ENCODE measurements at places on chromosomes 7 and 10.

DNA sequence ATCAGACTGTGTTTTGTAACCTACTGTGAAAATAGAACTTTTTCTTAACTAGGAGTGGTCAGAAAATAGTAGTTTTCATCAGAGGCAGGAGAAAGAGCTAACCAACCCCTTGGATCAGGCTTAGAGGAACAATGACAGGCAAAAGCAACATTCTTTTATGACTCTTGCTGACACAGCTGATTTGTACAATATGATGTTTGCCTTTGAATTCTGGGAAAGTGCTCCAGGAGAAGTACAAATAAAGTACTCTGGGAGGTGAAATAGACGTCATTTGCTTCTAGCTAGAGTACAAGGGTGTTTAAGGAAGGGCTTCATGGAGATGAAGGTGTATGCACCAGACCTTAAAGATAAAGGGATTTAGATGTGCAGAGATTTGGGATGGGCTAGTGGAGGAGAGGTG, 75.1 kb upstream of the KIAA1217 start:
- no peak for DNase-seq

GRCh38 chr10:33240258-33240657, 94.2 kb downstream of the NRP1 start:
- DNase-seq, result no peak

DNA sequence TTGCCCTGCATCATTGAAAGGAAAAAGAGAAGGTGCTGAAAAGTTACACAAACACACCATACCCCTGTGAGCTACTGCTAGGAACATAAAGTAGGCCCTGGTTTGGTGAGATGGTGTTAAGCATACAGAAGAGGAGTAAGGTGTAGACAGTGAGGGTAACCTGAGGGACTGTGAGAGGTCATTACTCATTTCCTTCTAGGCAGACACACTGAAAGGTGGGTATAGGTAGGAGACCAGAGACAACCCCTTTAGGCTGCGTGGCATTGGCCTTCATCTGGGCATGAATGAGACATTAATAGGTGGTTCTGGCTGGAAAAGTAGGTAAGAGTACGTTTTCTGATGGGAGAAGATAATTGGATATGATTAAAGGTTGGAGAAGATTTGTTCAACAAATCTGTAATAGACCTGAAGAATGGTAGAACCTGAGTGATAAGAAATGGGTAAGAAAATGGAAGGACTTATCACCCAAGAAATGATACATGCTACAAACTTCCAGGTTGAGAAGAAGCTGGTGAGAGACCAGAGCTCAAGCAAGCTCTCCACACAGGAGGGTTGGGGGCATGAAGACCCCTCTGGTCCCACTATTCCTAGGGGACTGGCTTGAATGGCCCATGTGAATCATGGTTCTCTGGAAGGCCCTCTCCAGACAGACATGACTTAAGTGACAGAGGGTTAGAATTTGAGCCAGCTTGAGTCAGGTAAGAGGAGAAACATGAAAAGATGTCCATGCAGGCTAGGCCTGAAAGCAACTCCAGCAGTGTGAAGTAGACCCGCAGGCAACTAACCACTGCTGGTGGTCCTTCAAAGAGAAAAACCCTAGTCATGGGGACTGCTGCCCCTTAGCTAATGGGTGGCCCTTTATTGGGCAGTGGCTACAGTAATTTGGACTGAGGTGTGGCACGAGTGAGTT, 3.8 kb downstream of the COMTD1 start:
- DNase-seq, result no peak

- no peak for DNase-seq
Measured at GRCh38 chr7:155517969-155518368, 28.4 kb downstream of the CNPY1 start.

DNA sequence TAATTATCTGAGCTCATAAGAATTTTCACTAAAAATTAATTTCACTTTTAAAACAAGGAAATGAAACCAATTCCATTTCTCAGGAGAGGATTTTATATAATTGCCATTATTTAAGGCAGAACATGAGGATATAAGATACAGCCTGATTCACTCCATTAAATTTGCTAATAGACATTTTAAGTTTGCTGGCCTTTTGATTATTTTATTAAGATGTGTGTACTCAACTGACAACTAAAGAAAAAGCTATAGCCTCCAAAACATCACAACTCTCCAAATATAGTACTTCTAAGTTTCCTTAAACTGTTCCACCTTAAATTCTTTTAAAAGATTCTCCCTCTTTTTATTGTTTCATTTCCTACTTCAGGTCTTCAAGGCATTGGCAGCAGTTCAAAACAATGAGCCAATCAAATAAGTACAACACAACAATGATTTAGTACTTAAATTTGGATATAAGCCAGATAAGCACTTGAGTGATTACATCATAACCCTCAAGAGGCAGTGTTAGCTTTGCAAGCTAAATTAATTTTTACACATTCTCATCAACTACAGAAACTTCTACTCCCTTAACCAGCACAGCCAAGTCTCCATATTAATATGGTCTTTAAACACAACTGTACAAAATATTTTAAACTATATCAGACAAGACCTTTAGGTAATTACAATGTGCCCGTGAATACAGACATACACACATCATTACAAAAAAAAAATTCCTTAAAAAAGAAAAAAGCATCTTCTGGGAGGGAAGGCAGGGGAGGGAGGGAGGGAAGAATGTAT, 121.8 kb downstream of the KMT2C start:
- DNase-seq, result no peak

- no peak for DNase-seq
Measured at GRCh38 chr10:11647676-11648075, 36.2 kb upstream of the USP6NL start.

- DNase-seq, result no peak
Measured at GRCh38 chr10:99758211-99758891, 24.1 kb upstream of the ABCC2 start.

DNA sequence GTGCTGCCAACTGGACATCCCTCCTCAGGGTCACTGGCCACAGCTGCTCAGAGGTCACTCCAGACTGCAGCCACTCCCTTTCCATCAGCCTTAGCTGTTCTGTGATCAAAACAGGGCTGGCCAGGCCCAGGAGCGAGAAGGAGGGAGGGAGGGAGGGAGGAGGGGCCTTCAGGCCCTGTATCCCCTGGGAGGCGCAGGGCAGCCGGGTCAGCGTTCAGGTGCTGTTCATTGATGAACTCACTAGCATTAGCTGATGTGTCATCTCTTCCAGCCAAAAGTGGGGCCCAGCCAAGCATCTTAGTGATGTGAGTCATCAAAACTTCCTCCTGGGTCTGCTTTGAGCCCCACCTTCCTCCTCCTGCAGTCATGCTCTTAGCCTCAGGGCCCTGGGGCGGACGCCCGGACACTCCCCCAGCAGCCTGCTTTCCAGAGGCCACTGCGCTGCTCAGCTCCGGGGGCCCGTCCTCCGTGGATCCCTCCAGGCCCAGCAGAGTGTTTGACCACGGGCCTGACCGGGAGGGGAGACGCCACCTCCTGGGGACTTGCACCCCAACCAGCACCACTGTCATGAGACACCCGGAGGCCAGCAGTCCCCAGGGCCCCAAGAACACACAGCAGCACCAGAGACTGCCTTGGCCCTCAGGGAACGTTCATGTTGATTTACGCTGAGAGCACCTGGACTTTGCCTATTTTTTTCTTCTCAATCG, 149.2 kb downstream of the PRKAG2 start:
- no peak for DNase-seq

GRCh38 chr10:13834581-13835286, 248.0 kb downstream of the PRPF18 start:
- DNase-seq, result no peak

GRCh38 chr10:71595649-71596048, 123.9 kb downstream of the C10orf105 start:
- no peak for DNase-seq

- peak; percentile 25 for DNase-seq
Measured at GRCh38 chr10:17989908-17990767, 38.4 kb downstream of the SLC39A12 start.

DNA sequence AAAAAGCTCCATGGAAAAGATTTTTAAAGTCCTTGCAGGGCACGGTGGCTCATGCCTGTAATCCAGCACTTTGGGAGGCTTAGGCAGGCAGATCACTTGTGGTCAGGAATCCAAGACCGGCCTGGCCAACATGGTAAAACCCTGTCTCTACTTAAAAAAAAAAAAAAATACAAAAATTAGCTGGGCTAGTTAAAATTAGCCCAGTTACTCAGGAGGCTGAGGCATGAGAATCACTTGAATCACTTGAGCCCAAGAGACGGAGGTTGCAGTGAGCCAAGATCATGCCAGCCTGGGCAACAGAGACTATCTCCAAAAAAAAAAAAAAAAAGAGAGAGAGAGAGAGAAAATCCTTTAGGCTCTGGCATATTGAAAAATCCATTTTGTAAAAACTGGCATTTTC, 61.9 kb downstream of the CCDC6 start:
- no peak for DNase-seq

DNA sequence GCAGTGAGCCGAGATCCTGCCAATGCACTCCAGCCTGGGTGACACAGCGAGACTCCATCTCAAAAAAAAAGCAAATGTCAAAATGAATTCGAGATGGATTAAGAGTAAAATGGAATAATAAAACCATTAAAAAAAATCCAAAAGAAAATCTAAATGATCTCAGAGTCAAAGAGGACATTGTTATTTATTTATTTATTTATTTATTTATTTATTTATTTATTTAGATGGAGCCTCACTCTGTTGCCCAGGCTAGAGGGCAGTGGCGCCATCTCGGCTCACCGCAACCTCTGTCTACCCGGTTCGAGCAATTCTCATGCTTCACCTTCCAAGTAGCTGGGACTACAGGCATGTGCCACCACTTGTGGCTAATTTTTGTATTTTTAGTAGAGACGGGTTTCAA, 349.2 kb downstream of the ANKRD30A start:
- no peak for DNase-seq

DNA sequence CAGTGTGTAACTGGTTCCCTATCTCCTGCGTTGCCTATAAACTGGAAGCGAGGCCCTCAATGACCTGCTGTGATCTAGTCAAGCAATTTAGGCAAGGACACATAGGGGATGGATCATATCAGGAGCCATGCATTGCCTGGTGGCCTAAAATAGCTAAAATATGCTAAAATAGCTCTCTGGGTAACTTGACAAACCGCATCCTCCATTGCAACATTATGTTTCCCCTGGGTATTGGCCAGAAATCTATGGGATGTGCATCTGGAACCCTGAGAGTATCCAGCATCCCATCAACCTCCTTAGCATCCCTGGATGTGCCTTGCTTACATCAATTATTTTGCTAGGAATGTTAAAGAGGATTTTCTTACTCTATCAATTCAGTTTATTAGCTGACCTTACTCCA, 91.7 kb upstream of the ADCY1 start:
- DNase-seq, result no peak

- DNase-seq, result no peak
Measured at GRCh38 chr10:10149899-10150298, 867.8 kb upstream of the CELF2 start.

DNA sequence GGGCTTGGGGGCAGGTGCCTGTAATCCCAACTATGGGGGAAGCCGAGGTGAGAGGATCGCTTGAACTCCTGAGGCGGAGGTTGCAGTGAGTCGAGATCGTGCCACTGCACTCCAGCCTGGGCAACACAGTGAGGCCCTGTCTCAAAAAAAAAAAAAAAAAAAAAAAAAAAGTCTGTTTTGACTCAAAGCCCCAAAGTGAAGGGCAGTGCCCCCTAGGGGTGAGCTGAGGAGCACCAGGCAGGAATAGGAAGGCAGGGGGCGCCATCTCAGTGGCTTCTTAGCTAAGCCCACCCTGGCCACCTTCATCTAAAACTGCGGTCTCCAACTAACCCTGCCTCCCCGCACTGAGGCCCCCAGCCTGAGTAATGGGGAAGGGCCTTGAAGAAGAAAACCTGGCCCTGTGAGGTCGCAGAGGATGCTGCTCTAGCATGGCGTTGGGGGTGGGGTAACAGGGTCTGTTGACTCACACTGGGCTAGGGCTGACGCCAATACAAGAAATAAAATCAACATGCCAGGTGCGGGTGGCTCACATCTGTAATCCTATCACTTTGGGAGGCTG, 9.8 kb downstream of the PODXL start:
- peak; percentile 60 for DNase-seq

GRCh38 chr7:6705959-6706665, 635 bp downstream of the ZNF12 start:
- DNase-seq, result peak; percentile 42

DNA sequence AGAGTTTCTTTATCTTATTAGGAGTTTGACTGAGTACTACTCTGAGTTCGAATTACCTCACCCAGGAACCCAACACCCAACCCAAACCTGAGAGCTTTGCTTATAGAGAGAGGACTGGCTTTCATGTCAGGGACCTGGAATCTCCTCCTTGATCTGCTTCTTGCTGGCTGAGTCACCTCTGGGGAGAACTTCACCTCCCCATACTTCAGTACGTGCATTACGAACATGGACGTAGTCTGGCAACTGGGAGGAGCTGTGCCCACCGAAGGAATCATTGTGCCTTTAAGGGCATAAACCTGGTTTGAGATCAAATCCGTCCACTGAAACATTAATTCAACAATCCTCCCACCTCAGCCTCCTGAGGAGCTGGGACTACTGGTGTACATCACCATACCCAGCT, 12.2 kb upstream of the PSAP start:
- no peak for DNase-seq

DNA sequence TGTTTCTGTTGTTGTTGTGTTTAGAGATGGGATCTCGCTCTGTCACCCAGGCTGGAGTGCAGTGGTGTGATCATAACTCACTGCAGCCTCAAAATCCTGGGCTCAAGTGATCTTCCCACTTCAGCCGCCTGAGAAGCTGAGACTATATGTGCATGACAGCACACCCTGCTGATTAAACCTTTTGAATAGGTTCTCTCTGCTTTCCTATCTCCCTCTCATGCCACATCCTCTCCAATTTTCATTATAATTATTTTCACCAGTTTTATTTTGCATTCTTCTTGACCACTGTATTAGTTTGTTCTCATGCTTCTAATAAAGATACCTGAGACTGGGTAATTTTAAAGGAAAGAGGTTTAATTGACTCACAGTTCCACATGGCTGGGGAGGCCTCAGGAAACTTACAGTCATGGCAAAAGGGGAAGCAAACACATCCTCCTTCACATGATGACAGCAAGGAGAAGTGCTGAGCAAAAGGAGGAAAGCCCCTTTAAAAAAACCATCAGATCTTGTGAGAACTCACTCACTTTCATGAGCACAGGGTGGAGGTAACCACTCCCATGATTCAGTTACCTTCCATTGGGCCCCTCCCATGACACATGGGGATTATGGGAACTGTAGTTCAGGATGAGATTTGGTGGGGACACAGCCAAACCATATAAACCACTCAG, 12.9 kb downstream of the AGK start:
- DNase-seq, result peak; percentile 5

- no peak for DNase-seq
Measured at GRCh38 chr7:72335561-72336381, 76.4 kb downstream of the CALN1 start.

GRCh38 chr10:61024151-61024855, 80.3 kb upstream of the RHOBTB1 start:
- DNase-seq, result no peak

Measured in OCI-LY7 (cell line).